ENCODE measurements at places on chromosomes 7 and 10.

GRCh38 chr7:128209229-128210035 lies 31.6 kb upstream of the LEP start:
- peak; percentile 68 for ATAC-seq

DNA sequence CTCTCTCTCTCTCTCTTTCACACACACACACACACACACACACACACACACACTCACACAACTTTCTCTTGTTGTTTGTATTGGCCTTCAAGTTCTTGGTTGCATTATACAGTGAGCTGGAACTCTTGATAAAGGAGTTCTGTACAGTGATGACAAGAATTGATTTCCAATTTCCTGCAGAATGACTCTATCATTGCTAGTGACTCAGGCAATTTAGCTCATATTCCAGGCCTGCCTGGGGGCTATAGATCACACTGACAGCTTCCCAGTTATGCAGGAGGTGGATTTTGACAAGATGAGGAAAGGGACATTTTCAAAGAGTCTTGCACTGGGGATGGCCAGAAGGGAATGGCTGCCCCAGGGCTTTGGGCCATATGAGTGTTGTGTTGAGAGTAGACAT lies 508.8 kb downstream of the TYW1 start:
- ATAC-seq, result no peak

DNA sequence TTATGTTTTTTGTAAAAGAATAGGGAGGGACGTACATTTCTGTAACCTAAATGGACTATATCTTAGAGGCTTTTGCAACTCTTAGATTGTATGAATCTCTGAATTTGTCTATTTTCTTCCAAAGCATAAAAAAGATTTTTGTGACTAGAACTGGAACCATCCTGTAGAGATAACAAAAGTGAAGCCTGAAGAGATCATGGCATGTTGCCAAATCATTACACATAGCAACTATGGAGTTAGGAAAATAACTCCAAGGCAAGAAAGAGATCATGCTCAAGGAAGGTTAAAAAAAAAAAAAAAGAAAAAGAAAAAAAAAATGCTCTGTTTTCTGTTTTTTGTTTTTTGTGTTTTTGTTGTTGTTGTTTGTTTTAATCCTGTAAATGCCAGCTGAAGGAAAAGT lies 567.7 kb upstream of the ZWINT start:
- no peak for ATAC-seq

GRCh38 chr10:56346845-56347415 lies 14.1 kb downstream of the ZWINT start:
- no peak for ATAC-seq

- ATAC-seq, result no peak
These were observed 91.5 kb downstream of the SEMA3D start for GRCh38 chr7:85095366-85095765.

DNA sequence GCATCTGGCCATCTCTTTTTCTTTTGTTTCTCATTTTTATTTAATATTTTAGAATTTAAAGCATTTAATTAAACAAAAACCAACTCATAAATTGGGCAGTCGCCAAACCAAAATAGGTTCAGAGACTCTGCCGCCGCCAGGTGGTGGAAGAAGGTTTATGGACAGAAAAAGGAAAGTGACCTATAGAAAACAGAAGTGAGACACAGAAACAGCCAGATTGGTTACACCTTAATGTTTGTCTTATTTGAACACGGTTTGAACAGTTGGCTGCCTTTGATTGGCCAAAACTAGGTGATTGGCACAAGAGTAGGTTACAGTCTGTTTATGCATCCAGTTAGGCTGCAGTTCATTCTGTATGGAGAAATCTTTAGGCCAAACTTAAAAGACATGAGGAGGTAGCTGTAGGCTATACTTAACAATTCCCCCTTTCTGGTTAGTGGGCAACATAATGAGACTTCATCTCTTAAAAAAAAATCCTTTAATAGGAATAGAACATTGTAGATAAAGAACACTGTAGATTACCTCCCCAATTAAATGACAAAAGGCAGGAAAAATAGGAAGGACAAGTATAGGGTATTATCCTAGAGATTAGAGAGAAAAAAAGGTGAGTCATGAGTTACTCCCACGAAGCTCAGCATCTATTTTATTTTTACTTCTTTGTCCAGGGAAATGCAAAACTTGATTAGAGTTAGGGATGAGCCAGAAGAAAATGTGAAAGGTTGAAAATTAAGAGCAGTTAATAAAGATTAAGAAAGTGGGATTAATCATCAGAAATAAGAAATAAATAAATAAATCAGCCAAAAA lies 23.9 kb upstream of the CYCS start:
- no peak for ATAC-seq
